ENCODE measurements at places on chromosomes 7 and 10. TPM values are rescaled to one million over a fixed set of nuclear protein-coding genes. Genes with fewer than 3 reads are reported as not detected.

The GAD2 gene
- polyA plus RNA-seq: not detected

The SLIT1 gene
- polyA plus RNA-seq: 0.09 TPM

The TNS3 gene
- polyA plus RNA-seq: 0.37 TPM

The LIPN gene
- not detected for polyA plus RNA-seq

DNA sequence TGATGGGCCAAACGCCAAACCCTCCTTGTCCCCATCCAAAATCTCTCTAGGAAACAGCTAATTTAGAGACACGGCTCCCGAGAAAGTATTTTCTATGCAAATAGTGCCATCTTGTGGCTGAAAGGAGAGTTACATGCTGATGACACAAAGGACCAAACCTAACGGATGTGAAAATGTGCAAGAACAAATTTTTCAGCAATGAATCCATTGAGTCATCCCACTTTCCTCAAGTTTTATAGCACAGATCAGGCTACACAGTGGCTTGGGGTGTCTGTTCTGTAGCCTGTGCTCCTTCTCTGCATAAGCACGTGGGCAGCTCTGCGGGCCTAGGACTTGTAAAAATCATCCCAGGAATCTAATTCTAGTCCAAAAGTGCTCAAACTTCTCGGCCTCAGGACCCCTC, 154.8 kb upstream of the PRR15 start:
- peak; percentile 21 for DNase-seq

GRCh38 chr7:22094413-22095342, 149.0 kb upstream of the CDCA7L start:
- DNase-seq: no peak

DNA sequence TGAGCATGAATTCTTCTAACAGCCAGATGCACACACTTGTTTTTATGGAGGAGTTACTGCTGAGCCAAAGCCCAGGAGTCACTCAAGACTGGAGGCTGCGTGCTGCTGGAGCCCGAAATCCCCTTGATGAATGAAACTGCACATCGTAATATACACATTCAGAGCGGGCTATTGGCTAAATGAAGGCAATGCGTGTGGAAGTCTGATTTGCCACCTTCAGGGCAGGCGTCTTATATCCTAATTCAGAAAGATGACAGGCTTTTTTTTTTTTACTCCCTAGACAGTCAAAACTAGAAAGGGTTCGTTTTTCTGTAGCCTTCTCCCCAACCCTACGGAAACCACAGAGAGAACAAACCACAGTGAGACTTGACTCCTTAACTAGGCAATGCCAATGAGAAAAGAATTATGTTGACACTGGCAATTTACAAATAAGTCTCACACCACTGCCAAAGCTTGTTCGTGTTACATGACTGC, 227.2 kb upstream of the KLF14 start:
- DNase-seq: peak; percentile 98

GRCh38 chr10:62578916-62579315, 204.7 kb downstream of the ZNF365 start:
- DNase-seq: no peak

DNA sequence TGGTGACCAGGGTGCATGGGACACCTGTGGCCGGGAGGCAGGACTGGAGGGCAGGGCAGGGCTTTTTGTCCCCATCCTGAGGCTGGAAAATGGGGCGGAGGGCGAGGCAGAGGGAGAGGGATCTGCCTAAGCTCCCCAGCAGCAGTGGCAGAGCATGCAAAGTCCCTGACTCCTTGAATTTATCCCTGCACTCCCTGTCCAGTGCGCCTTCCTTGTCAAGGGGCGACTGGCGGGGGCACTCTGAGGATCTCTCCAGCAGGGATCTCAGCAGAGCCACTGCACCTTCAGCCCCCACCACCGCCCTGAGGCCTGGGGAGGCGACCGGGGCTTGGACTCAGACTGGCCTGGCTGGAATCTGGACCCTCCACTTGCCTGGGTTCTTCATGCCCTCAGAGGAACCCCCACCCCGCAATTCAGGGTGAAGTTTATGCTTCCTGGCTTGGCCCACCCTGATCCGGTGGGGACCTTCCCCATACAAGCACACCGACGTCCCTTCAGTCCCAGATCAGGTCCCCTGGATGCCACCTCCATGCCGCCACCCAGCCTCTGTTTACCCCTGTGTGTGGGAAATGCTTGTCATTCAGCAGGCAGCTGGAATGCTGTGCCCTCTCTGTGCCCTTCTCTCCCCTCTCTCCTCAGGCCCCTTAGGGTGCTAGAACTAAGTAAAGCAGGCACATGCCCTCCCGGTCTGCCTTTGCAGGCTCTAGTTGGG, 46.3 kb downstream of the CDH23 start:
- DNase-seq: no peak

GRCh38 chr7:14858410-14858809, 44.1 kb downstream of the DGKB start:
- no peak for DNase-seq

DNA sequence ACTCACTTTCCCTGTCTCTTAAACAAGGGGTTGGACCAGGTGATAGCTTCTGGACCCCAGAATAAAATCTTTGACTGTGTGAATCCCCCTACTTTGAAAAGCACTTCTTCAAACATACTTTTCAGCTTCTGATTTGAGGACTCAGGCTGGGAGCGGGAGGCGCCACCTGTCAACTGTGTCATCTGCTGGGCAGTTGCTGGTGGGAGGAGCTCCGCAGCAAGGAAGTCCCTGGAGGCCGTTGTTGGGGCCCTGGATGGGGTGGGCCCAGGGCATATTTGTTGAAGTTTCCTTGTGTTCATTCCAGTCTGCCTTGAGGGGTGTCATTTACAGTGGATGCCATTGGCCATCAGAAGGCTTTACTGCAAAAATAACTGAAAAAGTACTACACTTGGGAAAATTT, 197.7 kb downstream of the CCDC3 start:
- DNase-seq: no peak

GRCh38 chr7:103150192-103150591, 1.3 kb upstream of the NAPEPLD start:
- DNase-seq: no peak

- no peak for DNase-seq
Measured at GRCh38 chr10:118742782-118743181, 12.0 kb downstream of the CACUL1 start.

- DNase-seq: no peak
Measured at GRCh38 chr7:79668292-79668691, 214.8 kb upstream of the MAGI2 start.

DNA sequence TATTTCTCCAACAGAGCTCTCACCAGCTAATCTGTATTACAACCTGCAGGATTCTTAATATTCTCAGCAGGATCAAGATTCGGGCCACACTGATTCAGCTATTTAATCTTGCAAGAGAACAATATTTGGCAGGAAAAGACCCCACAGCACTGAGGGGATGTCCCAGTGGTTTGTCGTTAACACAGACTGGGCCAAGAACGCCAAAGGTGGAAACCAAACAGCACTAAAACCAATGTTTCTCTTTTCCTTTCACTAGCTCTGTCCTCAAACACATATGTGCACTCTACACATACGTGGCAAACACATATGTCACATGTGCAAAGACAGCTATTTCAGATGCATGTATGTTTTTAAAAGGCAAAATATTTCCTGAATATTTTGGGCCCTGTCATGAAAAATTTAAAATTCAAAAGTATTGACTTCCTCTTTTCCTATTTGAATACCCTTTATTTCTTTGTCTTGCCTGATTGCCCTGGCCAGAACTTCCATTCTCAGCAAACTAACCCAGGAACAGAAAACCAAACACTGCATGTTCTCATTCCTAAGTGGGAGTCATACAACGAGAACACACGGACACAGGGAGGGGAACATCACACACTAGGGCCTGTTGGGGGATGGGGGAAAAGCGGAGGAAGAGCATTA, 51.7 kb upstream of the NEBL start:
- no peak for DNase-seq

DNA sequence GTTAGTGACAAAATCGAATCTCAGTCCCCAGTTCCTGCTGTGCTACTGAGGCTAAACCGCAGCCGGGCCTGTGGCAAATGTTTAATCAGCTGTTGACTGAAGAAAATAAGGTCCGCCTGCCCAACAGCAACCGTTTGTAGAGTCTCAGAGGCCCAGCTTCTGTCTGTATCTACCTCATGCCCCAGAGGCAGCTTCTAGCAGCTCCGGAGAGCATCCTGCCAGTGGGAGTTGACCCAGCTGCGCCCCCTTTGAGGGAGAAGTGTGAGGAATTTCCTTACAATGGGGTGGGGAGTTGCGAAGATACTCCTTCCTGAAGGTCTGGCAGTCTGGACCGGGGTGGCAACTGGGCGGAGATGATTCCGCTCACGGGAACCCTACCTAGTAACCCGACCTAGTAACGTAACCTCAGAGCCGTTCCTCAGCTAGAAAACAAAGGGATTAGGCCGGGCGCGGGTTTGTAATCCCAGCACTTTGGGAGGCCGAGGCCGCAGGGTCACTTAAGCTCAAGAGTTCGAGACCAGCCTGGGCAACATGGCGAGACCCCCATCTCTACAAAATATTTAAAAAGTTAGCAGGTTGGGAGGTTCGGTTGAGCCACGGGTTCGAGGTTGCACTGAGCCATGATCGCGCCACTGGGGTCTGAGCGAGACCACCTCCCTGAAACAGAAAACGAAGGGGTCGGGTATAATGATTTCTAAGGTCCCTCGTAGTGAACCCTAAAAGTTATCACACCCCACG, 846 bp upstream of the ZNF775 start:
- no peak for DNase-seq
